ENCODE measurements at places on chromosomes 12 and 14. TPM values are rescaled to one million over a fixed set of nuclear protein-coding genes. Genes with fewer than 3 reads are reported as not detected.

Gene DHRS2
- 40.9 TPM for total RNA-seq

Gene SDSL
- 19.9 TPM for total RNA-seq

Gene PRB2
- not detected for total RNA-seq

Gene IFI27
- total RNA-seq = 4.3 TPM

Gene UNC119B
- total RNA-seq = 15.9 TPM

Gene TFCP2
- total RNA-seq = 23.2 TPM

Gene IQSEC3
- not detected for total RNA-seq

Gene KERA
- not detected for total RNA-seq

Gene SERPINA1
- 5.4 TPM for total RNA-seq

Gene PELI2
- 0.11 TPM for total RNA-seq

Gene MYRFL
- not detected for total RNA-seq

Gene SDR9C7
- total RNA-seq = not detected

Gene A2M
- not detected for total RNA-seq

Gene TGM1
- total RNA-seq = 2.6 TPM

Gene RPL10L
- not detected for total RNA-seq

Gene KRT83
- 0.33 TPM for total RNA-seq

Gene KITLG
- 8.4 TPM for total RNA-seq

Gene DHRS7
- total RNA-seq = 266 TPM

Gene C12orf50
- total RNA-seq = not detected

Gene SERPINA9
- not detected for total RNA-seq

Gene SNRPF
- total RNA-seq = 47.4 TPM

Gene AACS
- total RNA-seq = 31.9 TPM

Gene MYH6
- total RNA-seq = not detected

Gene NOVA1
- 3.1 TPM for total RNA-seq

Gene MMP19
- 0.17 TPM for total RNA-seq

Gene CDCA3
- total RNA-seq = 92.0 TPM

Gene GPR162
- not detected for total RNA-seq

Gene RNASE7
- not detected for total RNA-seq

Gene SLCO1C1
- total RNA-seq = not detected

Gene TPH2
- total RNA-seq = not detected

Gene CLMN
- 3.5 TPM for total RNA-seq

Gene LRP1-AS
- not detected for total RNA-seq

Gene PCED1B
- total RNA-seq = 1.0 TPM

Gene FGD6
- 14.2 TPM for total RNA-seq

All from PC-3 (cell line).